ENCODE measurements at places on chromosomes 7 and 10.

DNA sequence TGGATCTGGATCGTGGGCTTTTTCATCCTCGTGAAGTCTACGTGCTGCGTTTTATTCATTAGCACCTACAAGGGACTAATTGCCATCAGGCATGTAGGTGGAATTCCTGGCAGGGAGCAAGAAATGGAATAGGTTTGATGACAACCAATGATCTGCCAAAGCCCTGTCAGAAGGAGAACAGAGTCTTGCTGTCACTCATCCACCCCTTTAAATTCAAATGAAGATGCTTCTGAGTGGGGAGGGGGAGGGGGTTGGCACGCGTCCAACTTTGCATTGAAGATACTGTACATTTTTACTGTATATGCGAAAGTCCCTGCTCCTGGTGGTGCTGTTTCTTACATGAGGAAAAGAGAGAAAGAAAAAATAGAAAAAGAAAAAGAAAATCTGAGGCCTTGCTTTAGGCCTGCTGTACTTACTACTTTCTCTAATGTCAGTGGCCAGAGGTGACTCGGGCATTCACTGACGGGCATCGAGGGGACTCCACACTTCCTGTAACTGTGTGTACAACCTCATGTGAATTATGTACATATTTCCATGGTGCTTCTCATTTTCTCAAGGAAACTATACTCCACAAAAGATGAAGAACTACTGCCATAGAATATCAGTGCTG lies 569.1 kb downstream of the INHBA start:
- DNase-seq: no peak

DNA sequence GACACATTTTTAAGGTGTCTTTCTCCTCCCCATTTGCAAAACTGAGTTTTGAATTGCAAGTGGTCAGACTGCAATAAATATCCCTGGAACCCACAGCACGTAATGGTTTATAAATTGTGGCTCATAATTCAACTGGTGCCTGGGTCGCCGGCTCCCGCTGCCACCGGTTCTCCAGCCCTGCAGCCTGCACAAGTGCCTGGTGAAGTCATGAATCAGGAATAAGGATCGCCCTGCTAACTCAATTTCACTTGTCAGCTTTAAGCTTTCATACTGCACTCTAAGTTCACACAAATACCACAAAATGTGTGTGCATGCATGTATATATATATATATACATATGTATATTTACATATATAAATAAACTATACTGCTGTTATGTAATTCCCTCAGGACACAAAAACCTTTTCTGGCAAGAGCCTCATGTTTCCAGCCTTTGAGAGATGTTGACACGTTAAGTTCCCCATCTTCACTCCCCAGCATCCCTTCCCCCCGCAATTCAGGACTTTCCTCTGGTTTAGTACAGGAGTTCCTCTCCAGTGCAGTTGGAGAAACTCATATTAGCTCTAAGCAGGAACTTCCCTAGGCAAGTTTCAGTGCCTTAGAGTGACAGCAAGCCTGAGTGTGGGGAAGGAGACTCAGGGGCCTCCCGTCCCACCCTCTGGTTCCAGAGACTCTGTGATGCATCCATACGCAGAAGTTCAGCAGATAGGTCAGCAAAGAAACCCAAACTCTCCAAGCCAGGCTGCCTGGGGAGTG lies 129.2 kb upstream of the UNC5B start:
- DNase-seq: no peak

GRCh38 chr7:129041142-129042085 lies 13.5 kb downstream of the TNPO3 start:
- DNase-seq: no peak

- DNase-seq: no peak
Measured at GRCh38 chr7:99653754-99654153, 26.0 kb downstream of the CYP3A5 start.

GRCh38 chr7:134083766-134084487 lies 43.2 kb upstream of the LRGUK start:
- DNase-seq: no peak

- peak; percentile 79 for DNase-seq
Measured at GRCh38 chr10:72320676-72321247, 34.0 kb downstream of the DNAJB12 start.

GRCh38 chr10:50431791-50432190 lies 180.5 kb upstream of the ASAH2 start:
- DNase-seq: no peak

DNA sequence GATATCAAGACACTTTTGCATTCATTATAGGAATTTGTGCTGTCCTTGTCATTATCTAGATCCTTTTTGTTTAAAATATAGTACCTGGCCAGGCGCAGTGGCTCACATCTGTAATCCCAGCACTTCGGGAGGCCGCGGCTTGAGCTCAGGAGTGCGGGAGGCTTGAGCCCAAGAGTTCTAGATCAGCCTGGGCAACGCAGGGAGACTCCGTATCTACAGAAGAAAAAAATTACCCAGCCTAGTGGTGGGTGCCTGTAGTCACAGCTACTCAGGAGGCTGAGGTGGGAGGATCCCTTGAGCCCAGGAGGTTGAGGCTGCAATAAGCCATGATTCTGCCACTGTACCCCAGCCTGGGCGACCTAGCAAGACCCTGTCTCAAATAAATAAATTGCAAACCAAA lies 621 bp upstream of the MORN4 start:
- no peak for DNase-seq

- peak; percentile 39 for DNase-seq
Measured at GRCh38 chr7:123865517-123866117, 20.6 kb downstream of the HYAL4 start.

DNA sequence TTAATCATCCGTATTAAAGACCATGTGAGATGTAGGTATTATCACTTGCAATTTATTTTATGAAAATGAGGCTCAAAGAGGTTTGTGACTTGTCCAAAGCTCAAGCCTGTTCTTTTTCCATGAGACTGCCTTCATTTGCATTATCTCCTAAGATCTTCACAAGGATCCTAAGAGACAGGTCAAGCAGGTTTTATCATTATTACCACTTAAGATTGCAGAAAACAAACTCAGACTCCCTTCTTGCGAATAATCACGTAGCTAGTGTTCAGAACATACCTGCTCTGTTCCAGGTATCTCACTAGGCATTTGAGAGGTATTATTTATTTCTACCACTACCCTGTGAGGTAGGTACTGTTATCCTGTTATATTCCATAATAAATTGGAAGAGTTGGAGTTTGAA lies 64.8 kb downstream of the ZNRF2 start:
- DNase-seq: no peak

- DNase-seq: no peak
Measured at GRCh38 chr7:51278797-51279196, 37.8 kb downstream of the COBL start.

- DNase-seq: no peak
Measured at GRCh38 chr10:2011106-2011716, 273.9 kb upstream of the ADARB2 start.

- no peak for DNase-seq
Measured at GRCh38 chr10:5741276-5741675, 56.6 kb downstream of the TASOR2 start.

DNA sequence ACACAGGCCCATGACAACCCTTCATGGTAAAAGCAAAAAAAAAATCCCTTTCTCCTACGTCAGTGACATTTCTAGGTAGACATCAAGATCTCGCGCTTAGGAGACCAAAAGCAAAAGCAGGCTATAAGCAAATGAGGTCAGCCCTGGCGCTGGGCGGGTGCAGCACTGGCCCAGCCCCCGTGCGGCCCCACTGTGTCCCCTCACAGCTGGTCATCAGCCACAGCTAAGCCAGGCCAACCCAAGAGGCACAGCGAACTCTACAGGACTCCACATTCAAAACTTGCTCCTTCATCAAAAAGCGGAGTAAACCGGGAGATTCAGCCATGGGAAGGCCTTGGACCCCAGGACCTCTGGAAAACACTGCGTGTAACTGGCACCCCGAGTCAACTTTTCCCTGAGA lies 113.7 kb downstream of the PTPRN2 start:
- DNase-seq: no peak

DNA sequence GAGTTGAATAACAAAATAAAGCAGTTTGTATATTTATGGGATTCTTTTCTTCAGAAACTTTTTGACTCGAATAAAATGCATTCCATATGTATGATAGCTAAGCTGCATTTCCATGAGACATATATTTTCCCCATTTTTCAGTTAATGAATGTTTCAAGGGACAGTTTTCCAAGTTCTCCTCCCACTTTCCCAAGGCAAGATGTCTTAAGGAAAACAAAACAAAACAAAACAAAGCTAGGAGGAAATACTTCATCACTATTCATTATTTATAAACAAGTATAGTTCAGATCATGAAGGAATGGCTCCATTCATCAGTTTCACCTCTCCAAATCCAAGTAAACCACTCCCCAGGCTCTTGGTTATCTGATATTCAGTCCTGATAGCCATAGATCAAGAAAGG lies 261.0 kb downstream of the WDR11 start:
- DNase-seq: no peak

- no peak for DNase-seq
Measured at GRCh38 chr10:6635784-6636183, 55.7 kb upstream of the PRKCQ start.

DNA sequence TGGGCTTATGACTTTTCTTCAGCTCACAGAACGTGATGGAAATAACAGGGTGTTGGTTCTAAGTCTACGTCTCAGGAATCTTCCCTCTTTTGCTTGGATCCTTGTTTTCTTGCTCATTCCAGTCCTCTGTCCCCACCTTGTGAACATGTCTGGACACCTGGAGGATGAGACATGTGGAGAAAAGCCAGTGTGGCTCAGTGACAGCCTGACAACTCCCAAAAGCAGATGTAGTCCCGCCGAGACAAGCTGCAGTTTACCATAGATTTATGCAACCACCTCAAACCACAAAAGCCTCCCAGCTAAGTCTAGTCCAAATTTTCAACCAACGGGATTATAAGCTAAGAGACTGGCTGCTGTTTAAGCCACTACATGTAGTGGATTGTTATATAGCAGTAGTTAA lies 476.1 kb downstream of the SH2D4B start:
- no peak for DNase-seq

DNA sequence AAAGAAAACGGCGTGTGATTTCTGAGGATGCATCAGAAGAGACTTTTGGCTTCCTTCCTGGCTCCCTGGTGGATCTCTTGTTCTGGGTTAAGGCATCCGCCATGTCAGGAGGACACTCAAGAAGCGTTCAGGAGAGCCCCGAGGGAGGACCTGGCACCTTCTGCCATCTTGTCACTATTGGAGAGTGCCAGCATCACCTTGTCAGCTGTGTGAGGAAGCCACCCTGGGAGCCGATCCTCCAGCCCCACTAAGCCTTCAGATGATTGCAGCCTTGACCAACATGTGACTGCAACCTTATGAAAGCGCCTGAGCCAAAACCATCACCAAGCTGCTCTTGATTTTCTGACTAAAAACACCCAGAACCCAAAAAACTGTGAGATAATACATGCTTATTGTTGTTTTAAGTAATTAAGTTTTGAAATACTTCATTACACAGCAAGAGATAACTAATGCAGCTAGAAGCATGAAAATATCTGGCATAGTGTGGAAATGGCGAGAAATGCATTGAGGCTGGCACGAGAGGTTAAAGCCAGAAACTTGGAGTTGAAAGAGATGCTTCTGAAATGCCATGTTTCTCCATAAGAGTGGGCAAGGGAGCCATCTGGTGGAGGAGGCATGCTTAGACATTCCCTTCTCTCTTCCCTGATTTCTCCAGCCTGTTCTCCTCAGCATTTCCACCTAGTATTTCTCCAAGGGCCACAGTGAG lies 5.4 kb upstream of the ZFYVE27 start:
- peak; percentile 72 for DNase-seq

All from retina (tissue), 1 donor.